ENCODE measurements at places on chromosomes 5 and 9. TPM values are rescaled to one million over a fixed set of nuclear protein-coding genes. Genes with fewer than 3 reads are reported as not detected.

Gene SLCO6A1
- total RNA-seq: not detected

GRCh38 chr5:35003018-35003957, 44.5 kb downstream of the AGXT2 start:
- peak; percentile 50 for ATAC-seq

DNA sequence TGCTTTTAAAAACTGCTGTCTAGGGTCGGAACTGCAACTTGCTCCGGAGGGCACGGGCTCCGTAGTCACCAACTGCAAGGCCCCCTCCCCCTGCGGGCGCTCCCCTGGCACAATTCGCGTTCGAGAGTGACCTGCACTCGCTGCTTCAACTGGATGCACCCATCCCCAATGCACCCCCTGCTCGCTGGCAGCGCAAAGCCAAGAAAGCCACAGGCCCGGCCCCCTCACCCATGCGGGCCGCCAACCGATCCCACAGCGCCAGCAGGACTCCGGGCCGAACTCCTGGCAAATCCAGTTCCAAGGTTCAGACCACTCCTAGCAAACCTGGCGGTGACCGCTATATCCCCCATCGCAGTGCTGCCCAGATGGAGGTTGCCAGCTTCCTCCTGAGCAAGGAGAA, 64.2 kb upstream of the GAS1 start:
- ATAC-seq: no peak

GRCh38 chr5:79774171-79774854, 84.7 kb downstream of the CMYA5 start:
- ATAC-seq: no peak

GRCh38 chr9:117737721-117738226, 33.6 kb downstream of the TLR4 start:
- no peak for ATAC-seq

Data from esophagus mucosa (tissue), 1 donor.